A549 (cell line): ENCODE measurements at places on chromosomes 7 and 10. TPM values are rescaled to one million over a fixed set of nuclear protein-coding genes. Genes with fewer than 3 reads are reported as not detected.
A peak's percentile ranks its signal among the peaks of the same experiment; 100 is the strongest.

GRCh38 chr7:10662491-10662890 is 311.2 kb upstream of the PHF14 start:
- no peak for DNase-seq

NUTM2D gene
- polyA plus RNA-seq: 1.0 to 1.3 TPM (median 1.2 TPM) in 3 replicates

UCMA gene
- not detected in 3 replicates for polyA plus RNA-seq

DNA sequence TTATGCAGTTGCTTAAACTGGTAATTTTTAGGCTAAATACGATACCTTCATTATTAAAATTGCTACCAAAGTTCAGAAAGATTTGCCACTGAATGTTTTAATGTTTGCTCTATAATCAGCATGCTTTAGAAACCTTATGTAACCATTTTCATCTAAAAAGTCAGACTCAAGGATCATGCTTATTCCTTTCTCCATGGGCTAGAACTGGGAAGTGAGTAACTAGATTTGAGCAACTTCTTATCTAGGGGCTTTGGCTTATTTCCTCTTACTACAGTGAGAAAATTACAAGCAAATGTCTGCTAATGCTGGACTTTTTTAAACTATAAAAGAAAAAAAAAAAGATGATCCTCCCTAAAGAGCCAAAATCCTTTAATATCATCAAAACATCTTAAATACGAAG is 215.9 kb downstream of the CRPPA start:
- DNase-seq: no peak

- no peak for DNase-seq
Observed at GRCh38 chr10:49408519-49409306, 12.8 kb upstream of the DRGX start.

GRCh38 chr10:63396133-63396761 is 69.5 kb downstream of the JMJD1C start:
- DNase-seq: no peak

DNA sequence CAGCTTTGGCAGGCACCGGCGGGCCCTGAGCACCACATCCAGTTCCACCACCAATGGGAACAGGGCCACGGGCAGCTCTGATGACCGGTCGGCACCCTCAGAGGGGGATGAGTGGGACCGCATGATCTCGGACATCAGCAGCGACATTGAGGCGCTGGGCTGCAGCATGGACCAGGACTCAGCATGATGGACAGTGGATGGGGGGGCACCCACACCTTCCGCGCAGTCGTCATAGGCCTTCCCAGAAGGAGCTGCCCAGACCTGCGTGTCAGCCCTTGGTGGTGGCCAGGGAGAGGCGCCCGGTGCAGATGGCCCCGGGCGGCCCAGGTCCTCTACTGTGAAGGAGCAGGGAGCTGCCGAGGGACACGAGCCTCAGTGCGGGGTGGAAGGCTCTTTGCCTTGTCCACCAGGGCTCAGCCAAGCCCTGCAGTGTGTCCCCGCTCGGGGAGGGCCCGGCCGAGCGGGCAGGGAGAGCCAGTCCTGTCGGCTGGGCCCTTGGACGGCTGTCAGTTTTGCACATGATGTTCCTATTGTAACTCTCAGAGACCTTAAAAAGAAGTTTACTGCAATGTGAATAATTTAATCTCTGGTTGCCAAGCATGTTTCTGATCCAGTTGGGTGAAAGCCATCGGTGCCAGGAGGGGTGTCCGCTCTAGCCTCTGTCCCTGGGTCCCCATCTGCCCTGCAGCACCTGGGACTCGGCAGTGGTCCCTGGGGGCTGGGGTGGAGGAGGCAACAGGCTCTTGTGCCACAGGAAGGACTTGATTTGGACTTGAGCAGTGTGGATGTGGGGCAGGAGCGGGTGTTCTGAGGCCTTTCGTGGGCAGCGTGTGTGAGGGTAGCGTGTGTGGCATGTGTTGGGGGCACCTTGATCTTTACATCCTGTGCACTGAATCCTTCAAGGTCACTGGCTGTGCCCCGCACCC is 12.6 kb downstream of the NACAD start:
- DNase-seq: no peak

AGR2 gene
- 60.7 to 67.5 TPM (median 61.8 TPM) in 3 replicates for polyA plus RNA-seq

CACNA2D1 gene
- polyA plus RNA-seq: 15.2 to 19.7 TPM (median 18.0 TPM) in 3 replicates

DNA sequence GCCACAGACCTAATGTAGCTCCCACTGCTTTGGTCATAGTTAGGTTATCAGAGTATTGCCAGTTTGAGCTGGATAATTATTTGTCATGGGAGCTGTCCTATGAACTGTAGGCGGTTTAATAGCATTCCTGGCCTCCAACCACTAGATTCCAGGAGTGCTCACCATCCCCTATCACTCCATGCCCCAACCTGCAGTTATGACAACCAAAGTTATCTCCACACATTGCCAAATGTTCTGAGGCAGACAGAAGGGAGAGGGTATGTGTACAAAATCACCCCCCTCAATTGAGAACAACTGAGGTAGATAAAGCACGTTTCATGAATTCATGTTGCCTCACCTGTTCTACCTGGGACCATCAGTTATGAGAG is 119.0 kb upstream of the CACUL1 start:
- DNase-seq: no peak

INSYN2A gene
- polyA plus RNA-seq: 0.47 to 0.62 TPM (median 0.54 TPM) in 3 replicates

DNA sequence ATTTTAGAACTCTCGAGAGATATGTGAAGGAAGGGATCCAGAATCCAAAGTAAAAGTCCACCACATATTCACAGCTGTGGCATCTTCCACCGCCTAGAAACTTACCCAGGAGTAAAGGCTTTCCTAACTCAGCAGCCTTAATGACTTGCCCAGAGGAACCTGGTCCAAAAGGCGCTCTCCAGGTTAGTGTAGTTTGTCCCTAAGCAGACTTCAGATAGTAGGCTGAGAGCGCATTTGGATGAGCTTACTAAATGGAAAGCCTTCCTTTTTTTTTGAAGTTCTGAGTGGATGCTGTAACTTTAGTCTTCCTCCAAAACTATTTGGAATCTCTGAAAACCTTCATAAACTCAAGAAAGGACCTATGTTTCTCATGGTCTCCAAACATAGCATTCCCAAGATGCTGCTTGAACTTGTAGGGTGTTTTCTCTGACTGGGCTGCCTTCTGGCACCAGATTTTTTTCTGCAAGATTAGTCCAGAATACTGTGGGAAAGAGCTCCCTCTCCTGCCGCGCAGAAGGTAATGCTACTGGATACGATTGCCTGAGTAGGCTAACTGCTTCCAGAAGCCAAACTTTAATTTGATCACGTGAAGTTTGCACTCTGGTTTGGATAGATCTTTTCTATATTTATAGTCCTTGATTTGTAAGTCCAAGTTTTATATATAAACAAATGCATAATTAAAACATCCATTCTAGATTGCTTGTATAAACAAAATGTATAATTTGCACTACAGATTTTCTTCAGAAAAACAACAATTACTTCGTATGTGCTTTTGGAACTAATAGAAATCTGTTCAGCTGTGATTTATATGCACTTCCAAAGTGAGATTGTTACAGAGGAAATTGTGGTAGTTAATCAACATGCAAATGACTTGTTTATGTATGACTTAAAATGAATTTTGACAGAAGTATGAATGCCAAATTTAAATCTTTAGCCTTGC is 19.6 kb upstream of the GPR37 start:
- DNase-seq: peak; percentile 62

GRCh38 chr10:124474514-124475070 is 13.0 kb downstream of the LHPP start:
- no peak for DNase-seq

PSD gene
- 0.42 to 0.75 TPM (median 0.70 TPM) in 3 replicates for polyA plus RNA-seq

DNA sequence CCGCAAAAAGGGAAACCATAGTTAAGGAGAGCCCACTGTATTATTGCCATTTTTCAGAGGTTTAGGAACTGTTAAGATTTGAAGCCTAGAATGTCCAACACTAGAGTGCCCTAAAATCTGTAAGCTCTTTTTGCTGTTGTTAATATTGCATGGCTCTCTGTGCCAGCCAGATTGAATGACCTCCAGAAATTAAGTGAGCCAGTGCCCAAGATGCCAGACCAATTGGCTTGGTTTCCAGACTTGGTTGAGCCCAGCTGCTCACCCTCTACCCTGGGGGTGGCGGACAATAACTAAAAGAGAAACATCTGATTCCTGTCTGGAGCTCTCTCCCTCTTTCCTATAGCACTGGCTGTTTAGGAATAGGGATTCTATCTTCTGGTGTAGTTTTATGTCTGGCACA is 340.1 kb downstream of the PHF14 start:
- no peak for DNase-seq

ACTR1A gene
- polyA plus RNA-seq: 81.3 to 86.1 TPM (median 85.8 TPM) in 3 replicates

DNA sequence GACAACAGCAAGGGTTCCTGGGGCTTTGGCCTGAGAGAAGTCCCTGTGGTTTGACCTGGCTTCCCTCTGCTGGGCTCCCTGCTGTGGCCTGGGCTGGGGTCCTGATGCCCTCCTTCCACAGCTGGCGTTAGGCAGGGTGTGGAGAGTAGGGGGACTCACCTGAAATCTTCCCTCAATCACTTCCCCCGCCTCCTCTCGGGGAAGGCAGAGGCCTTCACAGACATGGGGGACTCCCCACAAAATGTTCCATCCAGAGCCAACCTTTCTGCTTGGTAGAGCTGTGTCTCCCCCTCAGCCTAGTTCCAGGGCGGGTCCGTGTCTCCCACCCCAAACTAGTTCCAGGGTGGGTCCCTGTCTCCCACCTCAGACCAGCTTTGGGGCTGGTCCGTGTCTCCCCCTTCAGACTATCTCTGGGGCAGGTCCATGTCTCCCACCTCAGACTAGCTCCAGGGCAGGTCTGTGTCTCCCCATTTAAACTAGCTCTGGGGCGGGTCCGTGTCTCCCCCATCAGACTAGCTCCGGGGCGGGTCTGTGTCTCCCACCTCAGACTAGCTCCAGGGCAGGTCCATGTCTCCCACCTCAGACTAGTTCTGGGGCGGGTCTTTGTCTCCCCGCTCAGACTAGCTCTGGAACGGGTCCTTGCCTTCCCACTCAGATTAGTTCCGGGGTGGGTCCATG is 2.2 kb downstream of the PVRIG start:
- no peak for DNase-seq

CELF2 gene
- 0.01 to 0.04 TPM in 2 of 3 replicates, not detected in the other for polyA plus RNA-seq

SUV39H2 gene
- polyA plus RNA-seq: 22.6 to 24.0 TPM (median 22.9 TPM) in 3 replicates

- no peak for DNase-seq
Observed at GRCh38 chr10:130021383-130021950, 57.4 kb upstream of the EBF3 start.

GRCh38 chr10:114678336-114678735 is 20.3 kb upstream of the ABLIM1 start:
- DNase-seq: no peak

PLCE1 gene
- polyA plus RNA-seq: 10.7 to 12.8 TPM (median 10.9 TPM) in 3 replicates

DNA sequence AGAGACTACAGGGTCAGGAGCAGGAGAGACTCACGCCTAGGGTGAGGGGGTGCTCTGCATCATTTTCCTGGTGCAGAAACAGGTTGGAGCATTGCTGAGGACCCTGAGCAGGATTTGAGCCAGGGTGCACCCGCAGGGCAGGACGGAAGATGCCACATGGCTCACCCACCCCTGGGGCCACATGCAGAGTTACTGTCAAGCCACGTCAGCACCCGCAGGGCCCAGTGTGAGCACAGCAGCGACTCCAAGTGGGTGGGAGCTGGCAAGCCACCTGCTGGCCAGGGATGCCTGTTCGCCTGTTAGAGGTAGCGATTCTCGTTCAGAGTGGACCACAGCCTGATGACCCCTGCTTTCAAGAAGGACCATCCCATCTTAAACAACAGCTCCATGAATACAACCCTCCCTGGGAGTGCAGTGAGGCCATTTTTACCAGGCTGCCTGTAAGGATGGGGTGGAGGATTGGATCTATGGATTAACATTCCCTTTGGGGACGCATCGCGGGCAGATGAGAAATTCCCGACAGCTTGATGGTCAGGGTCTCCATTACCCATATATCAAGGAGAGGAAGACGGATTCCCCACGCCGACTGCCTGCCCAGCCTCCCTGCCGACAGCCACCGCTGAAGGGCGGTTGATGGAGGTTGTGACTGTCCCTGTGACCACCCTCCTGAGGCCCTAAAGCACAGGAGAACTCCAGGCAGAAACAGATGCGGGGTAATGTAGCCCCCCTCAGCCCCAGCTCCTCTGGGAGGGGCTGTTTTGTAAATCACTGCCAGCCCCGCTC is 101.1 kb upstream of the RET start:
- peak; percentile 14 for DNase-seq
